ENCODE measurements at places on chromosomes 3 and 15. TPM values are rescaled to one million over a fixed set of nuclear protein-coding genes. Genes with fewer than 3 reads are reported as not detected.

The HCN4 gene
- total RNA-seq, result 0.05 TPM

The TAMM41 gene
- total RNA-seq, result 11.2 TPM

- H3K27ac ChIP-seq, result no peak overlapping the region
- H3K4me1 ChIP-seq, result no peaks in the 10 kb centered on the region
- H3K4me3 ChIP-seq, result no peak overlapping the region
- DNase-seq, result no peak
- H3K36me3 ChIP-seq, result peaks cover 2% of the 10 kb centered on the region
These were observed 59.8 kb downstream of the TMED3 start for GRCh38 chr15:79370716-79371115.

- DNase-seq, result no peak
- no peak overlapping the region for H3K27ac ChIP-seq
- peaks cover 1% of the 10 kb centered on the region for H3K27me3 ChIP-seq
- H3K36me3 ChIP-seq, result no peaks in the 10 kb centered on the region
- no peak overlapping the region for H3K4me3 ChIP-seq
These were observed 111.2 kb upstream of the STT3B start for GRCh38 chr3:31421314-31422048.

DNA sequence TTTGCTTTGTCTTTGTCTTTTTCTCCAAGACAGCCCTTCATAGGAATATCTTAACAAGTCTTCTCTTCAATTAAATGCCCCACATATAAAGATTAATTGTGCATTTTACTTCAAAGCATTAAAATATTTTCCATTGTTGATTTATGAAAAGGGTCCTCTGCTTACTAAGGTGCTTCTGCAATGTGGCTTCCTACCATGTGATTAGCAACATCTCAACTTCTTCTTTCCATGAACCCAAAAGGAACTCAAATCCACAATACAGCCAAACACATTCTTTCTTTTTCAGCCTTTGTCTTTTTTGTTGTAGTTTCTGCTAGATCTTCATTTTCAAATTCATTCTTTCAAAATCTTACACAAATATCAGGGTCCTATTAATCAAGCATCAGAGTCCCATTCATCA lies 309.2 kb downstream of the NSUN3 start:
- no peak overlapping the region for H3K27ac ChIP-seq
- no peak overlapping the region for H3K4me3 ChIP-seq
- H3K4me1 ChIP-seq, result no peaks in the 10 kb centered on the region
- peaks cover 14% of the 10 kb centered on the region for H3K27me3 ChIP-seq

DNA sequence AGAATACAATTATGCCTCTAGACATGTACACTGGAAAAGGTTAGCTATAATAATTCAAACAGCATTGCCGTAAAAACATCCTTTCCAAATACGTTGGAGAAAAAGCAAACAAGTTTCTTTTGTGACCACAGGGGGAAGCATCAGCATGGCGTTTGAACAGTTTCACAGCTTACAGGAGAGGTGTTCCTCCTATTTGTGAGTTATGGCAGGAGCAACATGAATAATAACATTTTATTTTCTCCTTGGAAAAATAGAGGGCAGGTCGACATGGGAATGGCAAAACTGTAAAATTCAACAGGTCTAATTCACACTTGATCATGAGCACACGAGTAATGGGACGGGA lies 39.7 kb upstream of the GADL1 start:
- no peak overlapping the region for H3K4me3 ChIP-seq
- H3K4me1 ChIP-seq, result peaks cover 10% of the 10 kb centered on the region
- no peaks in the 10 kb centered on the region for H3K27me3 ChIP-seq
- no peaks in the 10 kb centered on the region for H3K36me3 ChIP-seq

DNA sequence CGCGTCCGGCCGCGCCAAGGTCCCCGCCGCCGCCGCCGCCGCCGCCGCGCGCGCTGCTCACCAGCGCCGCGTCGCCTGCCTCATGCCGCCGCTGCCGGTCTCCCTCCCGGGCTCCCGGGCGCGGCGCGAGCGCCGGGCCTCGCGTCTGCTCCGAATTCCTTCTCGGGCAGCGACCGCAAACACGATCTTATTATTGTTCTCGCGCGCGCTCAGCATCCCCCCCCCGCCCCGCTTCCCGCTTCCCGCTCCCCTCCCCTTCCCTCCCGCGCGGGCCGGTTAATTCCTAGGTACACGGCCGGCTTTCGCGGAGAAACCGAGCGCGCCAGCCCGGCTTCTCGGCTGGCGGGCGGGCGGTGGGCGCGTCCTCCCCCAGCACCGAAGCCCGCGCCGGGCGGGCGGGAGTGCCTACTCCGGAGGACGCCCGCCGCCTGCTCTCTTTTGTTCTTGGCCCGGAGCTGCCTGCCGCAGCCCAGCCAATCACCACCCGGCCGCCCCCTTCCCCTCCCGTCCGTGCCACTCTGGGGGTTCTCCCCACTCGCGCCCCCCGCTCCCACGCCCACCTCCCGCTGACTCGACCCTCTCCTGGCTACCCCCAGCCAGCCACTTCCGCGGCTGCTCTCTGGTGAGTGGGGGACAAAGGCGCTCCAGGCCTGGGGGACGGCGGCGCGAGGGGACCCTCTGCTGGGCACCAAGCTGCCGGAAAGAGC lies at the start of gene HDGFL3:
Gene HDGFL3, minus strand, starts transcription at position 164 of the 707 bp plus-strand sequence. CDS start 409 bp downstream, outside the sequence.
- peak within 1 kb of the TSS; percentile 95 for H3K27ac ChIP-seq
- no peak for DNase-seq
- H3K4me3 ChIP-seq, result peak within 1 kb of the TSS; percentile 93
- no peaks in the 10 kb centered on the region for H3K27me3 ChIP-seq
